ENCODE measurements at places on chromosomes 7 and 10.

- DNase-seq = no peak
These were observed 74.1 kb downstream of the RUNDC3B start for GRCh38 chr7:87702326-87702725.

GRCh38 chr7:44201813-44202212, 1.0 kb downstream of the YKT6 start:
- DNase-seq = no peak

DNA sequence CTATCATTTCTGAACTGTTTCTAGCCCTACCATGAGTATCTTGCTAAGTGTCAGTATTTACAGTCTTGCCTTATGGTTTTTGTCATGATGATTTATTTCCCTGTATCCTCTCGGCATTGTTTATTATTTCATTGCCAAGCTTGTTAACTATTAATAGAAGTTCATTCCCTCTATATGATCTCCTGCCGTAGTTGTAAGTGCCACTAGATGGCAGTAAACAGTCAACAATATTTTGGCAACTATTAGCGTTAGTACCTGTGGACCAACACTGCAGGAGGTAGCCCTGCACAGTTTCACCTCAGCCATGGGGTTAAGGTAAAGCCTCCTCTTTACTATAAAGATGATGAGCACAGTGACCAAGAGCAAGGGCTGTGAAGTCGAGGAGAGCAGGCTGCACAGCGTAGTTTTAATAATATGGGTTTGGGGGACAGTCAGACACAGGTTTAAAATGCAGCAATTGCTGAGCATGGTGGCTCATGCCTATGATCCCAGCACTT, 26.1 kb upstream of the CCNJ start:
- DNase-seq = peak; percentile 65

- DNase-seq = no peak
These were observed 123.9 kb downstream of the DNAJB6 start for GRCh38 chr7:157460721-157461120.

DNA sequence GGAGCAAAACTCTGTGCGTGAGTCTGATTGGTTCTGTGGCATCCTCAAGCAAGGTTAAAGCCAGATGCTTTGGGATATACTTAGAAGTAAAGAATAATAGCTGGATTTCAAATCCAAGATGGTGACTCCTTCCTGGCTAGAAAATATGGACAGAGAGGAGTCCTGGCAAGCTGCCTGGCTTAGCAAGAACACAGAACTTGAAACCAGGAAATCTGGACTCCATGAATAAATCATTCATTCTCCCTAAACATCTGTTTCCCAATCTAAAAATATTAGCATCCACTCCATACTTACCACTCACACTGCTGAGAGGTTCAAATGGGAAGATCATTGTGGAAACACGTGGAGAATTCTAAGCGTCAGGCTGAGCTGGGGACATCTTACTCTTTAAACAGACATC, 1074.1 kb upstream of the AUTS2 start:
- DNase-seq = no peak

DNA sequence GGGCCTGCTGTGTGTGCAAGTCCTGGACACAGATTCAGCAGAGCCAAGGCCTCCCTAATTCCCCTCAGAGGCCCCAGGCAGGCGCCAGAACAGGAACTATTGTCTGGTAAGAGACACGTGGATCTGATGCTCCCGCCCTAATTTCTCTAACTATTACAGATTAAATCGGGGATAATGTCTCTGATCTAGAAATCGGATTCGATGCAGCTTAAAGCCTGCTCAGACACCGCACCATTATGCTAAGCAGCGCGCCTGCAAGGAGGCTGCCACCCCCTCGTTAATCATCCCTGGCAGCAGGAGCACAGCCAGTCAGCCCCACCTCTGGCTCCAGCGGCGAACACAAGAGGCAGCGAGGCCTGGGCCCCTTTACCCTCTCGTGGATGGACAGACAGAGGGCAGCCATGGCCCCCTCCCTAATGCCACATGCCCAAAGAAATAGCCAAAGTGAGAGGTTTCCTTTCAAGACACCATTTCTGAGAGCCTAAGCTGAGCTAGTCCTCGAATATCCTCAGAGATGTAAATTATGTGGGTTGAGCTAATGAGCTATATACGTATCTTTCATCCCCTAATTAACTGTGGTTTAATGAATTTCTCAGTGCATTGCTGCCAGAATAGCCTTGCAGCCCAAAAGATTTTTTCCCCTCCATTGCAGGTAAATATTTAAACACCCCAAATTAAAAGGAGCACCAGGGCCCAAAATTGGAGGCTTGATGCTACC, 122.1 kb downstream of the GRID1 start:
- no peak for DNase-seq

- DNase-seq = no peak
These were observed 85.8 kb downstream of the HIF1AN start for GRCh38 chr10:100621360-100622205.

DNA sequence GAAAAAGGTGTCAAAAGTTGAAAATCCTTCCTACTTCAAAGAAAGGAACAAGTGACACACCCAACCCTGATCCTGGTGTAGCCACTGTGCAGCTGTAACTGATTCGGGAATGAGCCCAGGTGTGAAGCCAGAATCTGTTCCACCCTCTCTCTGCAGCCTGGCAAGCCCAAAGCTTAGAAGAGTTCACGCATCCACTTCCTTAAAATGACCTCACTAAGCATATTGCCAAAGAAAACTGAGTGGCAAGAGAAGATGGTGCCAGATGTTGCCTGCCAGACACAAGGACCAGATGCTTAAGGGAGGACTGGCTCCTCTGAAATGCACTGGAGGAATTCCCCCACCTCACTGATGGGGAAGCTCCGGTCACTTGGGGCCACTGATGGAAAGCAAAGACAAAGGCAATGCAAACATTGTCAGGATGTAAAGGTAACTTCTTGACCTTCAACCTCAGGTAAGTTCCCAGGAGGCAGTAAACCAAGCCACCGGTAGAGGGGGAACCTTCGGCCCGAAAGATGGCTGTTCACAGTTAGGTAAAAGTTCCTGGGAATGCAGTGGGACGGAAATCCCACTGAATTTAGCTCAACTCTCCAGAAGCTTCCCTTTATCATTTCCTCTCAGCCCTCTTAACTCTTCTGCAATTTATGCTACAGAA, 554.9 kb downstream of the KCNMA1 start:
- no peak for DNase-seq

- no peak for DNase-seq
These were observed 4.8 kb upstream of the PDE1C start for GRCh38 chr7:32074787-32075585.

GRCh38 chr10:23314835-23315239, 29.8 kb downstream of the C10orf67 start:
- peak; percentile 36 for DNase-seq

DNA sequence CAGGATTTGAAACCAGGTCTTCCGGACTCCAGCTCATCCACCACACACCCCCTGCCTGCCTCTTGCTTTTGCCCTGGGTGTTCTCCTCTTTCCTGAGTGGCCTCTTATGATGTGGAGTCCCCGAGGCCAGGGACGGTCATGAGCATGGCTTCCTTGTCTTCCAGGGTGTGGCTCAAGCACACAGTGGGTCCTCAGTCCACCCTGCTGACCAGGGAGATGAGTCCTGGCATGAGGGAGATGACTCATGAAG, 32.8 kb downstream of the DNAJB12 start:
- DNase-seq = no peak

DNA sequence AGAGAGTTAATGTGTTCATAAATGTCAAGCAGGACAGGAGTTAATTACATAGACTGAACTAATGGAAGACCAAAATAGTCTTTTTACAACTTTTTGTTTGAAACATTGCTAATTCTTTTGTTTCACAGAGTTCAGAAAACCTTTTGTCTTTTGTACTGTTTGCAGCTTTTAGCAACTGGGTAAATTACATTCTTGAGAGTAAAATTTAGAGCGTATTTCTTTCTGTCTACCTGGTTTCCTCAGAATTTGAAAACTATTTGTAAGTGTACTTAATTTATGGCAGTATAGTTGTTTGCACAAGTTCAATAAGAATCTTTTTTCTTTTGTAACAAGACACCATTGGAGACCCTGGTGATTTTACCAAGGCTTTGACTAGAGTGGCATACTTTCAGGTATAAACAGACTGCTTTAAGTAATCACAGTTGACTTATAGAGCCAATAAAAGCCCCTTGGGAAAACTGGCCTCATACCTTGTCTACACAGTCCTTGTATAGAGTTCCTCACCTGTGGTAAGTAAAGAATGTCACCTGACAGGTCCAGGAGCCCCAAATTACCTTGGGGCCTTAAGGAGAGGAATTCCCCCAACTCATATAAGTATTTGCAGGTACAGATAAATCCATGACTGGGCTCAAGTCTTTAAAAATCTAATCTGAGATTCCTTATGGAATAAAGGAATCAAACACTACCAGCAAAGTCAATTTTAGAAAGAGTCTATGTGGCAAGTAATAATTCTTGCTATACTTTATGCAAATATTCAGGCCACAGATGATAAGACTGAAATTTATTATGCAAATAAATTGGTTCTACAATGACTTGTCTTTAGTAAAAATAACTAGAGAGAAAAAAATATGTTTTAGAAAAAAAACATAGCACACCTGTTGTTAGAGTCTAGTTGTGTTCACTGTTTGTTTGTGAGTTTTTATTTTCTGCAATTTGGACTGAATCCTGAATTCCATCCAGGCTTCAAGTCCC, 23.6 kb upstream of the CREB3L2 start:
- no peak for DNase-seq

GRCh38 chr10:117362313-117362712, 12.9 kb downstream of the PDZD8 start:
- no peak for DNase-seq

GRCh38 chr10:122475100-122475499, 13.7 kb downstream of the HTRA1 start:
- DNase-seq = no peak

DNA sequence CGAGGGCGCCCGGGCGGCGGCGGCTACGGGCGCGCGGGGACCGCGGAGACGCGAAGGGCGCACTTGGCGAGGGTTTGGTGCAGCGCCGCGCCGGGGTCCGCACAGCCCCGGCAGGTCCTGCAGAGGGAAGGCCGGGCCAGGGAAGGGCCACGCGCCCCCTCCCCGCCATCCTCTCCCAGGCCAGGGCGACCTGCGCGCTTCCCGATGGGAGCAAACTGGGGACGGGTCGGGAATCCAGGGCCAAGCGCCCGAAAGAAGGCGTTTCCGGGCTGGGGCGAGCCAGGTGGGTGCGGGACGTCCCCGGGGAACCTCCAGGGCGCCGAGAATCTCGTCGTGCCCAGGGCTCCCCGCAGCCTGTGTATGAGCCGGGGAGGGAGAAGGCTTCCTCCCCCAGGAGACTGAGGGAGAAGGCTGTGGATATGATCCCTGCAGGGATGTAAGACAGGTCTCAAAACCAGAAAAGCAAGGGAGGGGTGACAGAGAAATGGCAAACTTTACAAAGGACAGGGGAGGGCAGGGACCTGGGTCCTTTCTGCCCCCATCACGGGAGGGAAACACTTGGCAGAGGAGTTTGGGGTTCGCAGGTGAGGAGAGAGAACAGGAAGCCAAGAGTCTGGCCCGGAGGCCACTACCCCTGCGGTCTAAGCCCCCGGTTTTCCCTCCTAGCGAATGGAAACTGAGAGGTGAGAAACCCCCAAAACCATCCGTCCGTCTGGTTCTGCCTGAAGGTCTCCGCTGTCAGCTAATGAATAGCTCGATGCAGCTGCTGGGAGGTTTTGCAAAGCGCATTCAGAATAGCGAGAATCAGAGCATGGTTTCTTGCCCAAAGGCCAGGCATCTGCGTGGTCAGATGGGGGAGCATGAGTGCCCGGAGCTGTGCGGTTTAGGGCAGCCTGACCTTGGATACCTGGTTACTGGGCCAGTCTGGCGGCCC, 674 bp downstream of the AMZ1 start:
- DNase-seq = no peak
